ENCODE measurements at places on chromosomes 13 and 19.

DNA sequence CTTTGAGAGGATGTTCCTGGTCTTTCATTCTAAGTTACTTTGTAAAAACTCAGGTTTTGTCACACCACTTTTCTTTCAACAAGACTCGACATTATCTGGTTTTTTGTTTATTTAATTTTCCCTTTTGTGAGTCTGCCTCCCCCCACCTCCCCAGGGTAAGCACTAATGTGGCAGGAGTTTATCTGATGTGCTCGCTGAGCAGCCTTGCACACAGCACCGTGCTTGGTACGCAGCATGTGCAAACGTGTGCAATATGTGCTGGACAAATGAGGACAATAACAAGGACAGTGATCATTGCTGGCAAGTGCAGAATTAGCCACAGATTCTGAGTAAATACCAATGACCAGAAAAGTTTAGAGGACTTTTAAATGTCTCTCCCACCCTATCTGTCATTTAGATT is 391.4 kb downstream of the IRS2 start:
- no peak for DNase-seq

DNA sequence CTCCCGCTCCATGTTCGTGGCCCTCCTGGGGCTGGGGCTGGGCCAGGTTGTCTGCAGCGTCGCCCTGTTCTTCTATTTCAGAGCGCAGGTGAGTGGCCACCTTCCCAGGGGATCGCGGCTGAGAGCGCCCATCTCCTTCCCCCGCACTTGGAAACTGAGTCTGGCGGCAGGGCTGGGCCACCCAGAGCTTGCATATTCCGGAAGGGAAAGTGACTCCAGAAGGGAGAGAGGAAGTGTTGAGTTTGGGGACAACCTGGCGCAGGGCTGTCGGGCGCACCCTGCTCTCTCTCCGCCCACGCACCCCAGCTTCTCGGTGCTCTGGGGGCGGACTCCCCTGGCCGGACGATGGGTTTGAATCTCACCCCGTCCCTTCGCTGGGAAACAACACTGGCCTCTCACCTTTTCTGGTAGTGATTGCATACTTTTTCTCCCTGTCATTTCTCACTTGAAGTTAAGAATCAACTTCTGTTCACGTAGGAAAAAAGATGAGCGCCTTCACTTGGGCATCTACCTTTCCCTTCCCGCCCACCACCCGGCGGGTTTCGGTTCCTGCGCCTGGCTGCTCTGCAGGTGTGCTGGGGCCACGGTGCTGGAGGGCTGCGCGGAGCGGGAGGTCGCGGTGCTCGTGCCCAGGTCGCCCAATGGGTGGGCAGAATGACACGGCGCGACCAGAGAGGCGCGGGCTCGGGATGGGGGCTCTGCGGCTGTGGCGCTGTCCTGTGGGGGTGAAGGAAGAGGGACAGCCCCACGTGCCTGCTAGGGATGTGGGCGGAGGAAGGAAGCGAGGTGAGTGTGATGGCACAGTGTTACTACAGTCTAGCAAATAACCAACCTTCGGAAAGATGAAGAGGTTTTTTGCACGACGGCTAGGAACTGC is 721 bp downstream of the TNFSF11 start:
- DNase-seq: no peak

- no peak for DNase-seq
Observed at GRCh38 chr13:109778102-109778542, 8.3 kb downstream of the IRS2 start.

DNA sequence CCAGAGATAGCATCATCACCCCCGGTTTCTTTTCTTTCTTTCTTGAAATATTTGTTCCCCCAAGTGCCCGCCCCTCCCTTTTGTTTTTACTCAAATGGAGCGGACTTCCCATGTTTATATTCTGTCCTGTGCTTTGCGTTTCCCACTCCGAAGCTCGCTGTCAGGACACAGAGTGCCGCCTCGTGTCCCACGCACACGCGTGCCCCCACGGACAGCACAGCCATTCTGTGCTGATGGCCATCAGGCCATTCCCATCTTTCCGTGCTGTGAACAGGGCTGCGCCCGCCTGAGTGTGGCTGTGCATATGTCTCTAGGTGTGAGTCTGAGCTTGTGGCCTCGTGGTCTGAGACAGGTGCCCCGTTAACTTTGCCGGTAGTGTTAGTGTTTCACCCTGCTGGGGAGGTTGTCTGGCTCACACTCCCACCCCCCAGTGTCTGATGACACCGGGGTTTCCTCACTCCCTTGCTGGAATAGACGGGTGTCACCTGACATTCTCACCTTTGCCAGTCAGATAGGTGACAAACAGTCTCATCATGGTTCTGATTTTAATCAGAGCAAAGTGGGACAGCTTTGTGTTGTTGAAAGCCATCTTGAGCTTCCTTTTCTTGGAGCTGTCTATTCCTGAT is 6.9 kb downstream of the PAK4 start:
- DNase-seq: no peak

GRCh38 chr13:112697756-112698655 is 8.2 kb downstream of the ATP11A start:
- no peak for DNase-seq

- no peak for DNase-seq
Observed at GRCh38 chr13:51856998-51857397, 4.8 kb upstream of the CCDC70 start.

DNA sequence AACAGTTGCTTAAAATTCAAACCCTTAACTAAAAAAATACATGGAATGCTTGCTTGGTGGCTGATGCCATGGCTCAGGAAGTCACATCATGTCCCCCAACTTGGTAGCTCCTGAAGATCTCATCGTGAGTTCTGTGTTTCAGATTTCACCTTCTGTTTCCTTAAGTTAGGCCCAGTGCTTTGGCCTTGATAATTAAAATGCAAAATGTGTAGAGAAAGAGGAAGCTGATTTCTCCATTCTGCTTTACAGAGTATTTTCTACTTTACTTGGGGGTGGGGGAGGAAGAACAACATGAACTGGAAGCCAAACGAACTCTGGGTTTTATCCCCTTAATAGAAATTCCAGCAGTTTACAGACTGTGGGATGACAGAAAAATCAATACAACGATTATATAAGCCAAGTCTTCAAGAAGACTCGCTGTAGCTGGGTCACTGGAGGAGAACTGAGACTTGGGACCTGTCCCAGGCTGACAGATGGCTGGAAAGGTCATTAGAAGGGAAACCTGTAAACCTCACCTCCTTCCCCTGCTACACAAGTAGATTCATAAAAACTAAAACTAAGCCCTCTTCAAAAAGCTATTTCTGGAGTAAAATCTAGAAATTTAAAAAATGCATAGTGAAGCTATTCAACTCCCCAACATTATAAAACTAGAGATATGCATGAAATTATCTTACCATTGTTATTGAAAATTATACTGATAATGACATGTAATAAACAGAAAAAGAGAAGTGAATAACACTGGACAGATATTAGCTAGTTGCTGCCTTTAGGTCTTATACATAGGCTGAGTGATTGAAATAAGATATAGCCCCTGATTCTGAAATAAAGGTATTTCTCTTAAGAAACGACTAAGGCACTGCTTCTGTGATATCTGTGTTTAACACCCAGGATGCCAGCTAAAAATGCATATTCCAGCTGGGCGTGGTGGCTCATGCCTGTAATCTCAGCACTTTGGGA is 22.1 kb upstream of the GGACT start:
- DNase-seq: no peak

DNA sequence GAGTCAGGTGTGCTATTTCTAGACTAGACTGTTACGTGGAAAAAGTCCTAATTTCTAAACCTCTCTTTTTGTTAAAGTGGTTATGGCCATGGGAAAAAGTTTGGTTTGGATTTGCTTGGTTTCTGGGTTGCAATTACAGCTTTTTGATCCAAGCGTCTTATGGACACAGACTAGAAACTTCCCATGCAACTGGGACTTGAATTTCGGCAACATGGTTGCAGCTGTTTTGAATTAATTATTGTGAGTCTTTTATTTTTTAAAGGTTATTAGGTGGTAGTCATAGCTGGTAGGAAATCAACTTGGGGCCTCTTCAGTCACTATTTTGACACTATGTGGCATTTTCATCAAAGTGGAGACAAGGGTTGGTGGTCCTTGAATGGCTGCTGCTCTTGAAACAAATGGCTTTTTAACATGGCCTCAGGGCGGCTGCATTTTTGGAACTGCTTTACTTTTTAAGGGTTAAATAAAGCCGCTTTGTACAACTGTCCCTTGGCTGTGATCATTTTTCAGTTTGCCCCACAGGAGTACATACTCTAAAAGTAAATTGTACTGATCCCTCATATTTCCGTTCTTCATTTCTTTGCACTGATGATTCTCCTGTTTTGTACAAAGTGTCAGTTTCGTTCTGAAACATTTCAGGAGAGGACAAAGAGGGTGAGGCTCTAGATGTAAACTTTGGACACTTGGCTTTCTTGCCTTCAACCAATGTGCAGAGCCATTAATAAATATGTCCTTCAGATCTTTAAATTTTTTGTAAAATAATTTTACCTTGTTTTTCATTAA is 15.9 kb downstream of the HNRNPM start:
- DNase-seq: no peak

DNA sequence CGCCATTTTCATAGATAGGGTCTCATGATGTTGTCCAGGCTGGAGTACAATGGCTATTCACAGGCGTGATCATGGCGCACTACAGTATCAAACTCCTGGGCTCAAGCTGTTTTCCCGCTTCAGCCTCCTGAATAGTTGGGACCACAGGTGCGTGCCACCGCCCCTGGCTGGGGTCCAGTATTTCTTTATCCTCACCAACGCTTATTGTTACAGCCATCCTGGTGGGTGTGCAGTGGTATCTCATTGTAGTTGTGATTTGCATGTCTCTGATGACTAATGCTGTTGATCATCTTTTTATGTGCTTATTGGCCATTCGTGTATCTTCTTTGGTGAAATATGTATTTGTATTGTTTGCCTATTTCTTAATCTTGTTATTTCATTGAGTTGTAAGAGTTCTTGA is 49.0 kb downstream of the SIPA1L3 start:
- DNase-seq: no peak

GRCh38 chr13:55000043-55000442 is 1971.4 kb downstream of the OLFM4 start:
- no peak for DNase-seq

DNA sequence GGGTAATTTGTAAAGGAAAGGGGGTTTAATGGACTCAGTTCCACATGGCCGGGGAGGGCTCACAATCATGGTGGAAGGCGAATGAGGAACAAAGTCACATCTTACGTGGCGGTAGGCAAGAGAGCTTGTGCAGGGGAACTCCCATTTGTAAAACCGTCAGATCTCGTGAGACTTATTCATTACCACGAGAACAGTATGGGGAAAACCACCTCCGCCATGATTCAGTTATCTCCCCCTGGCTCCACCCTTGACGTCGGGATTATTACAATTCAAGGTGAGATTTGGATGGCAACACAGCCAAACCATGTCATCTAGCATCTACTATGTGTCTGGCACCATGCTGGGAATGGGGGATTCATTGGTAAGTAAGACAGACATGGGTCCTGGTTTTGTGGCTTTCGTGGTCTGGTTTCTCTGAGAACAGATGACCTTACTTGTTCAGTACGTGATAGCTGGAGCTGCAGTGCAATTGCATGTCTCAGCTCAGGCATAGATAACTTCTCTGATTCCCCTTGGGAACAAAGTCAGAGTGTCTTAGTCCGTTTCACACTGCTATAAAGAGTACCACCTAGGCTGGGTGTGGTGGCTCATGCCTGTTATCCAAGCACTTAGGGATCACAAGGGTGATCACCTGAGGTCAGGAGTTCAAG is 8.3 kb downstream of the ZNF554 start:
- DNase-seq: no peak

- DNase-seq: peak; percentile 53
Observed at GRCh38 chr19:50723069-50723468, at the start of gene CLEC11A. CLEC11A (plus strand) TSS chr19:50723364; CDS start chr19:50723526, 162 bp downstream.

DNA sequence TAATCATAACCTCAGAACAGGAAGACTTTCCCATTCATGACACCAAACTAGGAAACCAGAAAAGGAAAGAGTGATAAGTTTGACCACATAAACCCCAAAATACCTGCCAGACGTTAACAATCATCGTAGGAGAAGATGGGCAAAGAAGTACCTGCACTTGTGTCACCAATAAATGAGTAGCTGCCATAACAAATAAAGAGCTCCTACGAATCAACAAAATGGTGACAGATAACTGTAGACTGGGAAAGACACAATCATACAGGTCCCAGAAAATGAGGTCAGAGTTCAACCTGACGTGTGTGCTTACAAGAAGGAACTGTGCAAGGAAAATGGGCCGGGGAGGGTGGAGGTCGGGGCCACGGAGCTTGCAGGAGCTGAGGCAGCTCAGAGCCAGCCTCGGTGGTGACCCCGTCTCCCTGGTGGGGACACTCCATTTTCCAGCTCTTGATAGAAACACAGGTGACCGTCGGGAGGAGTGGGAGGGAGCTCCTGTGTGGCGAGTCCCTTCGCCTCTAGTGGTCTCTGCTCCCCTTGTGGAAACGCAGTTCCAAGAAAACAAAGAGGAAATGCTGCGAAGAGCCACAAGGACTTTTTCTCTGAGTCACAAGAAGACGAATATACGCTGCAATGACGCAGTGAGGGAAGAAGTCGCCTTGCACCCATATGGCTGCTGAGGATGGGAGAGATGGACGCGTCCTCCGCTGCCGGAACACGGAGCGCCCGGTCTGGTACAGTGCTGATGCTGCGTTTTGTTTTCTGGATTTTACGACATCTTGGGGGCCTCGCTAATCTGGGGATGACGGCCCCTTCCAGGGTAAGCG is 9.5 kb downstream of the PIP5K1C start:
- DNase-seq: no peak

DNA sequence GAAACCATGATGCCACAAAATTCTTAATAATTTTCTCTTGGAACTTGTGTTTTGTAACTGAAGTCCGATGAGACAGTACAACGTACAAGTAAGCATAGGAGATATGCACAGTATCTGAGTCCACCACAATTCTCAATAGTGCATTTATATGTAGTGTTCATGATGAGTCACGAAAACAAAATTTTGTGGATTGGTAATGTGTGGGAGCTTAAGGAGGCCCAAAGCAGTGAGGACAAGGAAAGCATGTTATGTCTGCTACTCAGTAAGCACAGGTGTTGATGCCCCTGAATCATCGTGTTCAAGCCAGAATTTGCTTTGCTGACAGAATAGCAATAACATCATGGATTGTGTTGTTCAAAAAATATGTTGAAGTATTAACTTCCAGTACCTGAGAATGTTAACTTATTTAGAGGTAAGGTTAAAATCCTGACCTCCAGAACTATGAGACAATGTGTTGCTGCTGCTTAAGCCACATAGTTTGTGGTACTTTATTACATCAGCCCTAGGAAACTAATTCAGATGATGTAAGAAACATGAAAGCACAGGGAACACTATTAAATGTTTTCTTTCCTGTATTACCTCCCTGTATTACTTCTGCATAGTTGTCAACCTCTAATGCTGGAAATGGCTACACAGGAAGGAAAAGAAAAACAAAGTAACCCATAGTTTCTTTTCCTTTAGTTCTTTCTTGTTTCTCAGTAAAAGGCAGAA is 201.3 kb downstream of the SLITRK6 start:
- DNase-seq: peak; percentile 9

- DNase-seq: peak; percentile 77
Observed at GRCh38 chr19:38683393-38684077, 36.1 kb downstream of the ACTN4 start.
